Dorsolateral prefrontal cortex (tissue), 122 donors: ENCODE measurements at places on chromosomes 4 and X.

DNA sequence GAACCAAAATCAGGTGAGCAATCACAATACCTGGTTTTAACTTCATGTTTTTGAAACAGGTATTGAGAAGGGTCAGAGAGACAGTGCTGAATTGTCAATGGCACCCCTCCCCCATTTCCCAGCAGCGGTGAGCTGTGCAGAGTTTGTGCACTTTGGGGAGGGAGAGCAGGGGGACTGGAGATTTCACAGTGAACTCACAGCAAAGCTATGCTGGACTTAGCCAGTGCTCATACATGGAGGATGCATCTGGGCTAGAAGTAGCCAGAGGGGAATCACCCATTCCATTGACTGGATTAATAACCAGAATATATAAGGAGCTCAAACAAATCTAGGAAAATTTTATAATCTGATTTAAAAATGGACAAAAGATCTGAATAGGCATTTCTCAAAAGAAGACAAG is 612.6 kb downstream of the STPG2 start:
- no peak for DNase-seq

DNA sequence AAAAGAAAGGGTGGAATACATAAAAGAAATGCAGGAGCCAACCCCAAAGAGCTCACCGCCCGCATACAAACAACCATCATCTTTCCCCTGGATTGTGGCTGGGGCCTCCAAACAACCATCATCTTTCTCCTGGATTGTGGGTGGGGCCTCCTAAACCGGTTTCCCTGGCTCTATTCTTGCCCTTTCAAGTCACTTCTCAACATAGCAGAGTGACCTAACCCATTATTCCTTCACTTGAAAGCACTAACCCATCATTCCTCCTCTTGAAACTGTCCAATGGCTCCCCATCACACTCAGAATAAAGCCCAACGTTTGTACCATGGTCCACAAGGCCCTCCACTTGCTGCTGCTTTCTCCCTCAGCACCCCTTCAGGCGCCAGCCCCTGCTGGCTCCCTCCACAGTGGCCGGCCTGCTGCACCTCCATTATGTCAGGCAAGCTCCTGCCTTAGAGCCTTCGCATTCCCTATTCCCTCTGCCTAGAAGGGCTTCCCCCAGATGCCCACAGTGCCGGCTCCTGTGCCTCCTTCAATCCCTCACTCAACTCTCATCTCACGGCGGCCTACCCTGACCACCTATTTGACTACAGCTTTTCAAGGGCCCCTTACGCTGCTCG is 24.1 kb downstream of the SMIM43 start:
- no peak for DNase-seq

- DNase-seq: no peak
These were observed 124.3 kb downstream of the STIM2 start for GRCh38 chr4:26984896-26985295.

DNA sequence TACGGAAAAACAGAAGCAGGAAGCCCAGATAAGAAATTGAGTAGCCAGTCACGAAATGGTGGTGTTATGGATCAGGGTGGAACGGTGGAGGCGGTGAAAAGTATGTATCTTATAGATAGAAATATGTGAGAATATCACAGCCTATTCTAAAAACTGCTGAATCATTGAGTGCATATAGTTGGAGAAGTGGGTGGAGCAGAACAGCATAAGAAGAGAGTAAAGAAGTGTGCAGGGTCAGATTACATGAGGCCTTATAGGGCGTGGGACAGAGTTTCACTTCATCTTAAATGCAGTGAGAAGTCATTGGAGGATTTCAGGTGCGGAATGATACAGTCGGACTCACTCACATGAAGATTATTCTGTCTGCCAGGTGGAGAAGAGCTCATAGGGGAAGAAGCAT is 293.1 kb downstream of the TRIML1 start:
- no peak for DNase-seq

GRCh38 chrX:15579778-15580747 is 20.7 kb downstream of the ACE2 start:
- no peak for DNase-seq

DNA sequence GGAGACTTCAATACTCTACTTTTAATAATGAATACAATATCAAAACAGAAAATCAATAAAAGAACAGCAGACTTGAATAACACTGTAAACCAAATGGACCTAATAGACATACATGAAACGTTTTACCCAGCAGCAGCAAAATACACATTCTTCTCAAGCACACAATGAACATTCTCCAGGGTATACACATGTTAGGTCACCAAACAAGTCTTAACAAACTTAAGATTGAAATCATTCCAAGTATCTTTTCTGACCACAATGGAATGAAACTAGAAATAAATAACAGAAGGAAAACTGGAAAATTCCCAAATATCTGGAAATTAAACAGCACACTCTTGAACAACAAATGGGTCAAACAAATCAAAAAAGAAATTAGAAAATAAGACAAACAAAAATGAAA is 145.0 kb upstream of the CT83 start:
- no peak for DNase-seq

DNA sequence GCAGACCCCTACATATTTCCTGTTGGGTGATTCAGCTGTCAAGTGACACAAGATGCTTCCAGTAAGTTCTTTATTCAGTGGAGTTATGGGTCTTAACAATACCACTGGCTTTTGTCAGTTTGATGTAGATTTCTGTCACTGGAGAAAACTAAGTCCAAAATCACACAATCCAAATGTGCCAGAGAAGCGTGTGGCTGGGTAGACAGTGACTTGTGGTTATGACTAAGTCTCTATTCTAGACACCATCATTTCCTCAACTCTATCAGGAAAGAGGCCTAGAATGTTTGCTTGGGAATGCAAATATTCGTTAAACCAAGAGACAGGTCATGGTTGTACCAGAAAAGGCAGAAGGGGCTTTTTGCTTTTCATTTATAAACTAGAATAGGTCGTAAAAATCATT is 54.4 kb upstream of the HS3ST1 start:
- DNase-seq: no peak

DNA sequence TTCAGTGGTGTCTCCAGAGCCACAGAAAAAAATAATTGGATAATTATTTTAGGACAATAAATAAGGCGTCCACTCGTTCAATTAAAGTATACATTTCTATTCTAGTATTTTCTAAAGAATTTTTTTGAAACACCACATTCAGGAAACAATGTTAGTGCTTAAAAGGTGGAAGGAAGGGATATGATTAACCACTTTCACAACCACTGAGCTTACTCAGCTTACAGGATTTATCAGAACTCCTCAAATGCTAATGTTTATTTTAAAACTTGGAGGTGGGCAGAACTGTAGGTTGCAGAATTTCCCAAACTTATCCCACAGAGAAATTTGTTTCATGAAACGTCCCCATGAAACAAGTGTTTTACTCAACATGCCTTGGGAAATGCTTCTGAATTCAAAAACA is 54.3 kb upstream of the MAGEB2 start:
- DNase-seq: no peak

DNA sequence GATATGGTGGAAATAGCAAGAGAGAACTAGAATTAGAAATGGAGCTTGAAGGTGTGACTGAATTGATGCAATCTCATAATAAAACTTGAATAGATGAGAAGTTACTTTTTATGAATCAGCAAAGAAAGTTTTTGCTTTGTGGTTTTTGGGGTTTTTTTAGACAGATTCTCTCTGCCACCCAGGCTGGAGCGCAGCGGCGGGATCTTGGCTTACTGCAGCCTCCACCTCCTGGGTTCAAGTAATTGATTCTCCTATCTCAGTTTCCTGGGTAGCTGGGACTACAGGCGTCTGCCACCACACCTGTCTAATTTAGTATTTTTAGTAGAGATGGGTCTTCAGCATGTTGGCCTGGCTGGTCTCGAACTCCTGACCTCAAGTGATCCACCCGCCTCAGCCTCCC is 23.7 kb upstream of the NEIL3 start:
- DNase-seq: no peak

DNA sequence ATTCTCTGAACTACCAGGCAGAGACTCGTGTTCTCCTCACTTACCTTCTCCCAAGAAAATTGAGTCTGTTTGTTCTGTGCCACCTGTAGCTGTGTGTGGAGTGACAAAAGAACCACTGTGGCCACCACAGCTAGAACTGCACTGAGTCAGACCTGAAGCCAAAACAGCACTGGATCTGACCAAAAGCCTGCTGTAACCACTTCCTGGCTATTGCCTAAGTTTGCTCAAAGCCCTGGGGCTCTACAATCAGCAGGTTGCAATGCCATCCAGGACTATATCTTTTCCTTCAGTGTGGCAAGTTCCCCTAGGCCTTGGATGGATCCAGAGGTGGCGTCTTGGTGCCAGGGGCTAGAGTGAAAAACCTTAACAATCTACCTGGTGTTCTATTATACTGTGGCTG is 449.1 kb downstream of the FAM133A start:
- DNase-seq: no peak

- no peak for DNase-seq
These were observed 133.6 kb upstream of the GRPR start for GRCh38 chrX:15989716-15990115.

DNA sequence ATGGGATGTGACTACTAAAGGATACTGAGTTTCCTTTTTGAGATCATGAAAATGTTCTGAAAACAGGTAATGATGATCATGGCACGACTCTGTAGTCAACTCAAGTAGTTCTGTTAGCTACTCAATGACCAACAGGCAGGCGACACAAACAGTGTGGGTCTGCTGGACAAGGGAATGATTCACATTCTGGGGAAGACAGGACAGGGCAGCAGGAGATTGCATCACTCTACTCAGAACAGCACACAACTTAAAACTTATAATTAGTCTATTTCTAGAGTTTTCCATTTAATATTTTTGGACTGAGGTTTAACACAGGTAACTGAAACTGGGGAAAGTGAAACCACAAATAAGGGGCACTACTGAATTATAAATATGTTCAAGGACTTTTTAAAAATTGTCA is 365.2 kb downstream of the PRDM5 start:
- DNase-seq: no peak

DNA sequence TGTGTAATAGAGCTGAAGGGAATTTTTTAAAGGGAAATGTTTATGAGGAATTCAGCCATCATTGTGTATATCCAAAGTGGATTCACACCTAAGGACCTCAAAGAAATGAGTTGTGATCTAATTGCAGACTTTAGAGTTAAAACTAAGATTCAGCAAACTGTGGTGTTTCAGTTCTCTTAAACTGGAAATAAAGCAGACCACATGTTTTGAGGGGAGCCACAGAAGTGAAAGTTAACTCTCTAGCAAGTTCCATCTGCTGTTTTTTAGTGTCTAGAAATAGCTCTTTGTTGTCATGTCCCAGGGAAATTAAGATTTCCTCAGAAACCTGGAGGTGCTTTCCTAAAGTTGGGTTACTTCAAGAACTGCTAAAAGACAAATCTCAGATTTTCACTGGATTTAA is 97.3 kb upstream of the DDX3X start:
- DNase-seq: no peak

DNA sequence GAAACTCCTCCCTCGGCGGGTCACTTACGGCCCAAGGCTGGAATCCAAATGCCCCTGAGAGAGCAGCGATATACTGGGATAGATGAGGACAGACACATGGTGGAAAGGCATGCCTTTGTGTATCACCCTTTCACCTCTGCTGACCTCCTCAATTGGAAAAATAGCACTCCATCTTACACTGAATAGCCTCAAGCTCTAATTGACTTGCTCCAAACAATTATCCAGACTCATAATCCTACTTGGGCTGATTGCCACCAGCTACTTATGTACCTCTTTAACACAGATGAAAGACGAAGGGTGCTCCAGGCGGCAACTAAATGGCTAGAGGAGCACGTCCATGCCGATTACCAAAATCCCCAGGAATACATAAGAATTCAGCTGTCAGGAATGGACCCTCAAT is 1142.2 kb downstream of the ARAP2 start:
- DNase-seq: no peak

DNA sequence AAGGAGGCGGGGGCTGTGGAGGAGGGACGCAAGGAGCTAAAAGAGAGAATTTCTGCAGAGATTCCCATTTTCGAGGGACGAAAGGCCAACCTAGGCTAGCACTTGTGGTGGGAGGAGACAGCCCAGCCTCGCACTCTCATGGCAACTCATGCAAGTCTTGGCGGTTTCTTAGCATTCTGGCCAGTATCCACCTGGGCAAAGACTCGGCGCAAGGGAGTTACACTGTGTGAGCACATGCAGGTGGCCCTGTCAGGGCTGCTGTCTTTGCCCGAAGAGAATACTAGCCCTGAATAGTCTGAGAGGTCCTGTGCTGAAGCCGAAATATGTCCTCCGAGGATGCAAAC is 15.5 kb downstream of the MCF2 start:
- no peak for DNase-seq

DNA sequence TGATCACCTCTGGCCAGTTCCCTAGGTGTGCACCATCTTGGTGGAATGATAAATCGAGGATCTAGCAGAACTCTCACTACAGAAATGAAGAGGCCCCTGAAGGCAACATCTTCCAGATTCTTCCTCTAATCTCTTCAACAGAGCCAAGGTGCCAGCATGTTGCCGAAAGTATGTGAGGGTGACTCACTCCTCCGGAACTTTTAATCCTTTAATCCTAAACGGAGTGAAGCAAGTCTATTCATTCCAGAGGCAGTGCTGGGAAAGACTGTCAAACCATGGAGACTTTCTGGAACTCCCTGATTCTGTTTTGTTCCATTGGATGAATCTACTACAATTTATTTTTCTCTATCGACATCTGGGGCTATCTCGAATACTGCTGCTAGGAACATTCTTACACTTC is 68.7 kb downstream of the SUPT20HL2 start:
- no peak for DNase-seq

DNA sequence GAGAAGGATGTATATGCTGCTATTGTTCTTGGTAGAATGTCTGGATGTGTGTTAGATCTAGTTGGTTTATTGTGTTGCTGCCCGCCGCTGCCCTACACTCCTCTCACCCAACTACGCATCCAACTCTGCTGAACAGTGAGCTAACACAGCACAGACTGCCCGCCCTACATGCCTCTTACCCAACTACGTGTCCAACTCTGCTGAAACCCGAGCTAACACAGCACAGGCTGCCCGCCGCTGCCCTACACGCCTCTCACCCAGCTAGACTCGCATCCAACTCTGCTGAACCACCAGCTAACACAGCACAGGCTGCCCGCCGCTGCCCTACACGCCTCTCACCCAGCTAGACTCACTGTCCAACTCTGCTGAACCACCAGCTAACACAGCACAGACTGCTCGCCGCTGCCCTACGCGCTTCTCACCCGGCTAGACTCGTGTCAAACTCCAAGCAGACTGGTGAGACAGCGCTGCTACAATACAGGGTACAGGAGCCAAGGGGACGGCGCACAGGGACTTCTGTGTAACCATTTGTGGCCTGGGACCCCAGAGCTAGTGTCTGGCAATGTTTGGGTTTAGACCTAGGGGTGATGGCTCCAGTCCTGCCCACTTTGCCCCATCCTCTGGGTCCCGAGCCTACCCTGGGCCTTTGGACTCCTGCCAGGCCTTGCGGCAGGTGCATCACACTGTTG is 11.6 kb upstream of the CTBP1 start:
- DNase-seq: no peak

GRCh38 chrX:135168486-135168885 is 2.7 kb downstream of the CT55 start:
- DNase-seq: no peak

DNA sequence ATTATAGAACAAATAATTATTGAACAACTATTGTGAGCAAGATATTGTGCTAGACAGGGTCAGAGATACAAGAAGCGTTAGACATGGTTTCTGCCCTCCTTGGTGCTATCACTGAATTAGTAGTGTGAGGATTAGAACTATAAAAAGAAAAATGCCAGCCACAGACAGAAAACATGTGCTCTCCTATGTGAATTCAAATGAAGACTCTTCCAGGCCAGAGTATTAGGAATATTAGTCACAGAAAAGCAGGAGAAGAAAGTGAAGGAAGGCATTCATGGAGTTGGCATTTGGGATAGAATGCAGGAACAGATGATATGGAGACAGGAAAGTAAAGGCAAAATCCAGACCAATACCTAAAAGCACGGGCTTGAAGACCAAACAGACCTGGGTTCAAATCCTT is 179.6 kb upstream of the TENM3 start:
- DNase-seq: no peak
